ENCODE measurements at places on chromosomes 12 and 14.

- DNase-seq: no peak
Measured at GRCh38 chr12:130971925-130972585, 18.3 kb downstream of the ADGRD1 start.

GRCh38 chr14:51308866-51309265 is 68.8 kb downstream of the TMX1 start:
- DNase-seq: no peak

- DNase-seq: no peak
Measured at GRCh38 chr14:68343534-68344118, 449.2 kb downstream of the ZFP36L1 start.

- DNase-seq: no peak
Measured at GRCh38 chr12:24921251-24922038, 27.5 kb downstream of the BCAT1 start.

GRCh38 chr14:100534528-100535286 is 52.5 kb downstream of the BEGAIN start:
- no peak for DNase-seq

GRCh38 chr14:53236708-53237107 is 83.6 kb upstream of the DDHD1 start:
- no peak for DNase-seq

GRCh38 chr12:89539426-89540223 is 13.8 kb upstream of the POC1B start:
- DNase-seq: no peak

- DNase-seq: no peak
Measured at GRCh38 chr14:101336183-101336582, 225.1 kb upstream of the DIO3 start.

DNA sequence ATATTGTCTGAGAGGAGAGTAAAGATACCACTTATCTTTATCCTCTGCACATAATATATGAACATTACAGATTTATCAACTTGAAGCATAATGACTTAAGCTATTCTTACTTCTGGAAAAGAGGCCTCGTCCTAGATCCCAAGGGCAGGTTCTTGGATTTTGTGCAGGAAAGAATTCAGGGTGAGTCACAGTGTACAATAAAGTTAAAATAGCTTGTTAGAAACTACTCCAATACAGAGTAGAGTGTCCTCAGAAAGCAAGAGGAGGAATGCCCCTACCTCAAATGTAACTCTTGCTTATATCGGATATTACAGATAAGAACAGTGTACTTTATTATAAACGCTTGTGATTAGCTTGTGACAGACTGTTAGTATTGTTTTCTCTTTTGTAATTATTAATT is 41.9 kb upstream of the ABCC9 start:
- DNase-seq: no peak

DNA sequence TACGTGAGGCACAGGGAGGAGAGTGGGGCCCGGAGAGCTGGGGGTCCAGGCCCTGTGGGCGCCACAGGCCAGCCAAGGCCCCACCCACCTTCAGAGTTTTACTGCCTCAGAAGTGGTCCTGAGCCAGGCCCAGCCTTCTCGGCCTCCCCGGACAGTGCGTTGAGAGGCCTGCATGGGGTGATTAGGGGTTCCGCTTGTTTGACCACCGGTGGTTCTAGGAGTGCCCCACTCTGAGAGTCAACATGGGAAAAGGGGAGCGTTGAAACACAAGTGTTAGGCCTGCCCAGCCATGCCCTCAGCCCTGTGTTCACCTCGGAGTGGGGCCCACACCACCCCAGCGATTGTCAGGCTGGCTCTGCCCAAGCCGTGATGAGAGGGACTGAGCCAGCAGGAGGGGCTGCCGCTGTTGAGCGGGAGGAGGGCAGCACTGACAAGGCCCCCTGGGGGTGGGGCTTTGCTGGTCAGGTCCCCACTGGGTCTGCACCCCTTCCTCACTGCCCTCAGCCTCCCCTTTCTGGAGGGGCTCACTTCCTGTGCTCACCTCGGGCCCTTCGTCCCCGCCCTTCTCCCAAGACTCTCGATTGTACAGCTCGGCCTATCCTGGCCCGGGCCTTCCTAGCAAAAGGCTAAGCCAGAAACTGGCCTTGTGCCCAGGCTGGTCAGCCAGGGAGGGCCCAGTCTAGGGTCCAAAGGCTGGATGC is 4.8 kb downstream of the CKB start:
- no peak for DNase-seq

DNA sequence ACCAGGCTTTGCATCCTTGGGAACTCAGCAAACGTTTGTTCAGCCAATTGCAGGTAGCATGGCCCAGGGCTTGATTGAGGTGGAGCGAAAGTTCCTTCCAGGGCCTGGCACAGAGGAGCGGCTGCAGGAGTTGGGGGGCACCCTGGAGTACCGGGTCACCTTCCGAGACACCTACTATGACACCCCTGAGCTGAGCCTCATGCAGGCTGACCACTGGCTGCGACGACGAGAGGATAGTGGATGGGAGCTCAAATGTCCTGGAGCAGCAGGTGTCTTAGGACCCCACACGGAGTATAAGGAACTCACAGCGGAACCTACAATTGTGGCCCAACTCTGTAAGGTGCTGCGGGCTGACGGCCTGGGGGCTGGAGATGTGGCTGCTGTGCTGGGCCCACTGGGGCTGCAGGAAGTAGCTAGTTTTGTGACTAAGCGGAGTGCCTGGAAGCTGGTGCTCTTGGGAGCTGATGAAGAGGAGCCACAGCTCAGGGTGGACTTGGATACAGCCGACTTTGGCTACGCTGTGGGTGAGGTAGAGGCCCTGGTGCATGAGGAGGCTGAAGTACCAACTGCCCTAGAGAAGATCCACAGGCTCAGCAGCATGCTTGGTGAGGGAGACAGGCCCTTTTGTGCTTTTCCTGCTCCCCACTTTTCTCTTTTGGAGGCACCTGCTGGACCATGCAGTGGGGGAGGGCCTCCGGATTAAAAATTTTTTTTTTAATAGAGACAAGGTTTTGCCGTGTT is 799 bp downstream of the THTPA start:
- DNase-seq: no peak

DNA sequence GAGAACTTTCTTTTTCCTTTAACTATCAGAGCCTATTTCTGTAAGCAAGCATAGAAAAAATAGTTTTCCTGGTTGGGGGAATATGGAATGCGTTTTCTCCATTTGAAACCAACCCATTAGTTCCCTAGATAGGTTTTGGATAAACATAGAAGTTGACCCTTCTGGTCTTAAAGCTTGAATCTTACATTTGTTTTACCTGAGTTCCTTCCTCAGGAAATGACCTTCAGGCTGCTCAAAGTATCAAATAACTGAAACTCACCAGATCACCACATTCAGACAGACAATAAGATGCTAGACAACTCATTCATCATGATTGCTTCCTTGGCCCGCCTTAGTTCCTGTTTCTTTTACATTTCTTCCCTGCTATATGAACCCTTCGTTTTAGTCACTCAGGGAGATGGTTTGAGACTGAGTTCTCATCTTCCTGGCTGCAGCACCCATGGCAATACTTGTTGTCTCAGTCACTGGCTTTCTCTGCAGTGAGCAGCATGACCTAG is 52.2 kb downstream of the LRP6 start:
- peak; percentile 4 for DNase-seq

DNA sequence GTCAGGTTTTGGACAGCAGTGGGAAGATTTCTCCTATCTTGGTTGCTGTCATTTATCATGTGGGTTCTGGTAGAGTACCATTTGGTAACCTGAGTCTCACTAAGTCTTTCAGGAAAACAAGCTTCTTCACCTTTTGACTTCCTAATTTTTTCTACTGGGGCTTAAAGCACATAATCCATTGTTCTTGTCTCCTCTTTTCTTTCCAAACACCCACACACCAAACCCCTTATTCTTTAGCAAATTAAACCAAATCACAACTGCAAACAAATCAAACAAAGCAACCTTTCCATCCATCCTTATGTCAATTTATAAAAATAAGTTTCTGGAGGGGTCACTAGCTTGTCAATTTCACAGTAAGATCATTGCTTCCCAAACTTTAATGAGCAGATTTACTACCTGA is 84.1 kb downstream of the ATP23 start:
- no peak for DNase-seq

- DNase-seq: no peak
Measured at GRCh38 chr12:14756334-14757143, 46.7 kb downstream of the WBP11 start.

DNA sequence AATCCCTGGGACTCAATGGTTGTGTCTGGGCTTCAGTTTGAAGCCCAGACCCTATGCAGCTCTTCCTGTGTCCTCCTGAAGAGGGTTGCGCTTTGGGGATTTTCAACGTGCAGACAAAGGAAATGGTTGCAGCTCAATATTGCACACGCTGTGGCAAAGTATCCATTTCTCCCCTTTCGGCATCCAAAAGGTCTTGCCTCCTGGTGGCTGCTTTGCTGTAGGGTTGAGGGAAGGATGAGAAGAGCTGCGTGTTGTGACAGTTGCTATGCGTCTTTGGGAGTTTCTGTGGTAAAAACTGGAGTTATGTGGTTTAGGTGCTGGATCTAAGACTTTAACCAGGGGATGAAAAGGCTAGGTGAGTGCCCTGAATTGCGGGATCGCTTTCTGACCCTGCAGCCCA is 71.0 kb downstream of the ZNF664 start:
- DNase-seq: no peak

DNA sequence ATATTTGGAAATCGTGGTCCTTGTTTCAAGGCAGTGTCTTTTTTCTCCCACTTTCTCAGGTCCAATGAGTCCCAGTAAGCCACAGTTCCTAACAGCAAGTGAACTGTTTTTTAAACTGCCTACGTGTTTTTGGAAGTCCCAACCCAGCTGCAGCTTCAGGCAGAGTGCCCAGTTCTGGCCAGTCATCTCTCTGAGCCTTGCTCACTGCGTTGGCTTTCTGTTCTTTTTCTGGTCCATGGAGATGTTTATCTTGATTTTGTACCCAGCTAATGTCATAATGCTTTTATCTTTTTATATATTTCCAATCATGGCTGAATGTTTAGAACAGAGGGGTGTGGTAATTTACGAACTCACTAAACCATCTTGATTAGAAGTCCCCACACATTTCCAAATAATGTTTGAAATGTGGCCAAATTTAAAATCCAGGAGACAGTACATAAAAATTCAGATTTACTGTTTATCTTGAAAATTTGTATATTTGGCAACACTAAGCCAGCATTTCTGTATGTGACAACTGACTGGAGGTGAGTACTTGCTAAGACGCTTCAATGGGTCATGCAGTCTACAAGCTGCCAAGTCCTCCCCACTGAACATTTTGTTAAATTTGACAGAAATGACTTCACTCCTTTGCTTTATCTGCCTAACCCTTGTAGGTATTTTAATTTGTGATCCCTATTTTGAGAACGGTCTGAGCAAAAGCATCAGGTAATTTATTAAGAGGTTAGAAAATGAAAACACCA is 46.1 kb upstream of the OTOGL start:
- DNase-seq: no peak

GRCh38 chr12:97936165-97936564 is 473.6 kb downstream of the RMST start:
- DNase-seq: no peak

DNA sequence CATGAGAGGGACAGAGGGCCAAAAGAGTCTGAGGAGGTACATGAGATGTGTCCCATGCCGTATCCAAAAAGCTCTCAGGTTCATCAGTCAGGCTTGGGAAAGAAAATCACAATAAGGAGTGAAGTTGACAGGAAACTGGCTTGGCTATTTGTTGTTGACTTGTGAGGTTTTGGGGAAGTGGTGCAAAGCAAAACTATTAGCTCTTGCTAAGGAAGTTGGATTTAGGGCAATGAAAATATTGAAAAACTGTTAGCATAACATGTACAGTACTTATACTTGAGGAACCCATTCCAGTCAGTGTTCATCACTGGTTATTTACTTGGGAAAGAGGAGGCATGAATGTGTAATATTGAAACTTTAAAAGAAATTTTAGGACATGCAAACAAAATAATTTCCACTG is 145.9 kb downstream of the DUSP6 start:
- peak; percentile 43 for DNase-seq

GRCh38 chr14:32932302-32932913 is 6.3 kb upstream of the NPAS3 start:
- no peak for DNase-seq

DNA sequence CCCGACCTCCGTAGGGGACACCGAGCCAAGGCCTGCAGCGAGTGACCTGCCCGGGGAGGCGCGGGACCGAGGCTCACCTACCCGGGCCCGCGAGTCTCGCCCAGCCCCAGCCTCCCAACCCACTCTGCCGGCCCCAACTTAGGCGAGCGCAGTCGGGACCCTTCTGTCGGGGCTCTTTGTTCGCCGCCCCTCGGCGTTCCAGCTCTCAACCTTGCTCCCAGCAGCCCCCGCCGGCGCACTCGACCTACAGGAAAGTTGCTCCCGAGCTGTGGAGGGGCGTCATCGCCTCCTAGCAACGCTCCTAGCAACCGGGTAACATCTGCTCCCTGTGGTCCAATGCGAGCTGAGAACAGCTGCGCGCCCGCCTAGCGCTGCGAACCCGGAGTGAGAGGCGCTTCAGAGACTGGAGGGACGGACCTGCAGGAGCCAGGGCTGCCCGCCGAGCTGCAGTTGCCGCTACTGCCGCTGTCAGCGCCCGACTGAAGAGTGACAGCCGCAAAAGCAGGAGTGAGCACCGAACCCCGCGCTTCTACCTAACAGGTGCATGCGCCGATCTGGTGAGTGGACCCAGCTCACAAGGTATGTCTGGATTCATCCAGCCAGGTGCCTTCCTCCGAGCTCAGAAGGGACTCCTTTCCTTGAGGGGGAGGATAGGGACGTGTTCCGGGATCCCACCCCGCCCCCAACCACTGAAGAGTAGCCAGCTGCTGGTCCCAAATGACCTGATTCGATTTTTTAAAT is 355.0 kb downstream of the SNAPC1 start:
- DNase-seq: no peak

DNA sequence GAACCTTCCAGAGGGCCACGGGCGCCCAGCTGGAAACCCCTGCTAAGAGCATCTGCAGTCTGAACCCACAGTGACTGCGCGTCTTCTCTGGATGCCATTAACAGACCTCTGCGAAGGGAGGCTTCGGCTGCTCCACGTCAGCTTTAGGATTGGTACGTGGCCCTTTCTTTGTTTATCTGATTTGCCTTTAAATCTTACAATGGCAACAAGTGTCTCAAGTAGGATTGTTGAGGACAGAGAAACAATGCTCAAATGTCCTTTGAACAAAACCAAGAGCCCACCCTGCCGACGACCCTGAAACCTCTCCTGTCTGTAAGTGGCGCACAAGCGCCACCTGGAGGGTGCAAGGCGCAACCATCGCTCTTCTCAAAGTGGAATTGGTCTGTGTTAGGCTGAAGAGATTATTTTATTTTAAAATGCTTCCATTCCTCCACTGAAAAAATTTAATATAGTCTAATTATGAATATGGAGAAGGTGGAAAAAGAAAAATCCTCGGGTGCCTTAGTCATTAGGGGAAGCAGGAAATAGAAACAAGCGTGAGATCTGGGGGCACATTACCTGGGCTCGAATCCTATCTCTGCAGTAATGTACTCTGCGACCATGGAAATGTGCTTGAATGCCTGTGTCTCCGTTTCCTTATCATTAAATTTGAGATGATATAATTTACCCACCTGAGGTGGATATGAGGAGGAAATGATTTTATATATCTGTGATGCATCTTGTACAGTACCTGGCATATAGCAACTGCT is 82.6 kb upstream of the PTPRB start:
- no peak for DNase-seq
